ENCODE measurements at places on chromosomes 5 and 9.

GRCh38 chr9:129194221-129194620 is 16.2 kb upstream of the IER5L start:
- DNase-seq, result no peak

DNA sequence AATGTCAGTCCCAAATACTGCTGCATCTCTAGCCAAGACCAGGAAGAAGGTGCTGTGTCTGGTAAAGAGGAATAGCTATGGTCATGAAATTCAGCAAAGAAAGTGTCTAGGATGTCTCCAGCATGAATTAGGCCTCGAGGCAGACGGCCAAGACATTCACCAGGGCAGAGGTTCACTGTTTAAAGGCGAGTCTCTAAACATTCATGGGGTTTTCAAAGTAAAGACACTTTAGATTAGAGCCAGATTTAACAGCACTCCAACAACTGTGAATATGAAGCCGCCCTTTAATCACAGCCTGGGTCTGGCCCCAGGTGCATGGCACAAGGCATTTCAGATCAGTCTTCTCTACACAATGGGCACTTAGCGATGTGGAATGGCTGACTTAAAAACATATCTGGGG is 95.0 kb downstream of the ANKH start:
- peak; percentile 41 for DNase-seq

DNA sequence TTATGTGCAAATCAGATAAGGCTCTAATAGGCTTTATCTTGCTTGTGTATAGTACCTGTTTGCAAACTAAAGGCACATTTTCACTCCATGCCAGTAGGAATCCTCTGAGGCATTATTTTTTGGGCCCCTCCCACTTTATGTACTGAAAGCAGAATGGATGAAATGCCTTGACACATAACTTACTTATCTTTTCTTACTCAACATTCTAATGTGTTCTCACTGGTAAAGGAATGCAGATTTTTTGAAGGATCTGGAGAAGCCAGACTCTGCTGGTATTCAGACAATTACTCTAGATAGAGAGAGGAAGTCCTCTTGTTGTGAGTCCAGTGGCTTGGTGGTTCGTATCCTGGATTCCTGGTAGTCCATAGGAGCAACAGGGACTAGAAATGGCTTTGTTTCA is 336.7 kb downstream of the CCDC171 start:
- no peak for DNase-seq

- no peak for DNase-seq
Measured at GRCh38 chr5:172185096-172185461, 2.9 kb downstream of the STK10 start.

- DNase-seq, result no peak
Measured at GRCh38 chr9:104969116-104969515, 41.2 kb upstream of the ABCA1 start.

GRCh38 chr9:98879963-98880310 is 63.8 kb upstream of the COL15A1 start:
- DNase-seq, result no peak

GRCh38 chr5:60223342-60223741 is 329.8 kb upstream of the PDE4D start:
- DNase-seq, result no peak

DNA sequence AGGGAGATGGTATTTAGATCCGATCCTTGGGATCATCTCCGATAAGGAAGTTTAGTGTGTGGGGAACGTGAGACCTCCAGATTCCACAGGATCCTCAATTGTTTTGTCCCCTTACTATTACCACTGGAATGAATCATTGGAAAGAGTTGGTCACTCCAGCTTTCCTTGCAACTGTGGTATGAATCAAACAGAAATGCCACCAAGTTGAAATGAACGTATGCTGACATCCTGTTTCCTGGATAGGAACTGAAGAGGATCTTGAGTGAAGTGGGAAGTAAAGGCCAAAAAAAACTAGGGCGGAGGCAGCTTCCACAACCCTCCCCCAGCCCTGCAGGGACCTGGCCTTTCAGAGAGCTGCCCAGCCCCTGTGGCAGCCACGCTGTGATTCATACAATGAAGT is 23.9 kb downstream of the IRX1 start:
- DNase-seq, result no peak

DNA sequence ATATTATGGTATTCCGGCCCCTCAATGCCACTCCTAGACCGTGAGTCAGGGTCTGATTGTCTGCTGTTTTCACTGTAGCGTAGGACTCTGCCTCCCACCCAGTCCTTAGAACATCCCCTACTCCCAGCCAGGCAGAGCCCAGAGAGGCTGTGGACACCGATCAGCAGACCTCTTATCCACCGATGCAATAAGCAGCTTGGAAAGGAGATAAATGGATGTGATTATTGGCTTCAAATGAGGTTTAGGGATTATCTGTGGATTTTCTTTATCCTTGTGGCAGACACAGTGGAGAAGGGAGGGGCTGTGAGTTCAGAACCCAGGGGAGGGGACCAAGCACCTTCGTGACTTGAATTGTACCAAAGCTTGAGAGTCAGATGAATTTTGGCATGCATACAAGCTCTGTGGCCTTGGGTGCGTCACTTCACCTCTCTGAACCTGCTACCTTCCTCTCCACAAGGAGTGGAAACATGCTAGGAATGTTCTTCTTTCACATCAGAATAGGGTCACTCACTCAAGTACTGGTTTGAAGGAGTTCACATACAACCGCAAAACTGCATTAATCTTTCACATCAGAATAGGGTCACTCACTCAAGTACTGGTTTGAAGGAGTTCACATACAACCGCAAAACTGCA is 83.1 kb upstream of the CPLX2 start:
- DNase-seq, result no peak

GRCh38 chr5:54645882-54646355 is 128.4 kb downstream of the SNX18 start:
- DNase-seq, result no peak

DNA sequence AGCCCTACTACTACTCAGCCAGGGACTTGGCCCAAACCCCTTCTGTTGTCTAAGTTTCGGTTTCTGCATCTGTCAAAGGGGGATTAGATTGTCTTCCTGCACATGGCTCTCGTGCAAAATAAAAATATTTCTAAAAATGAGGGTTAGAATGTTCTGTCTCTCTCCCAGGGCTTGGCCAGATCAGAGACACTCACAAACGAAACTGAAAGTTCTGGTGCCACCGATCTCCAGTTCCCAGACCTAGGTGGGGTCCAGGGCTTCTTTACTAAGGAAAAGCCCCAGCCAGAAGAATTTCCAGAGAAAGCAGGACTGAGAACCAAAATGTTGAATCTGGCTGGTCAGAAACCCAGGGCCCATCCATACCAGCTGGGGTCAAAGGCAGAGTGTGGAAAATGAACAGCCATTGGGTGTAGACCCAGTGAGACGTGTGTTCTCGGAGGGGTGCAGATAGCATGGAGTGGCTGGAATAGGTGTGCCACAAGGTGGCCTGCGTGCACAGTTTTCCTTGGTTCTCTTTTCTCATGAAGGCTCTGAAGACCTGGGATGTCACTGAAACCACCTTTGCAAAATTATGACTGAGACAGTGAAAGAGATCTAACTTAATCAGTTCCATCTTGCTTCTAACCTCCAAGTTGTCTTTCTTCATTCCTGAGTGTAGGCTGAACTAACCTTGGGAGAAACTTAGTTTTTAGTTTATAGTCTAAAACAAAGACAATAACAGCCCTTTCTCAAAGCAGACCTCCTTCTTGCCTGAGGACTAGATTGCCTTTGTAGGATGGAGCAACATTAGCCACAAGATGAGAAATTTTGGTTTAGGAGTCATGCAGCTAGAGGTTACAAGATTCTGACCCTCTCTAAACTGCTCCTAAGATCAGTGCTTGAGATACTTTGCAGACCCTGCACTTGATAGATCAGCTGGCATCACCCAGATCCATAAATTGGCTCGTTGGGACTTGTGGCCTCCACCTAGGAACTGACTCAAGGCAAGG is 2.3 kb upstream of the SLC23A1 start:
- peak; percentile 51 for DNase-seq

DNA sequence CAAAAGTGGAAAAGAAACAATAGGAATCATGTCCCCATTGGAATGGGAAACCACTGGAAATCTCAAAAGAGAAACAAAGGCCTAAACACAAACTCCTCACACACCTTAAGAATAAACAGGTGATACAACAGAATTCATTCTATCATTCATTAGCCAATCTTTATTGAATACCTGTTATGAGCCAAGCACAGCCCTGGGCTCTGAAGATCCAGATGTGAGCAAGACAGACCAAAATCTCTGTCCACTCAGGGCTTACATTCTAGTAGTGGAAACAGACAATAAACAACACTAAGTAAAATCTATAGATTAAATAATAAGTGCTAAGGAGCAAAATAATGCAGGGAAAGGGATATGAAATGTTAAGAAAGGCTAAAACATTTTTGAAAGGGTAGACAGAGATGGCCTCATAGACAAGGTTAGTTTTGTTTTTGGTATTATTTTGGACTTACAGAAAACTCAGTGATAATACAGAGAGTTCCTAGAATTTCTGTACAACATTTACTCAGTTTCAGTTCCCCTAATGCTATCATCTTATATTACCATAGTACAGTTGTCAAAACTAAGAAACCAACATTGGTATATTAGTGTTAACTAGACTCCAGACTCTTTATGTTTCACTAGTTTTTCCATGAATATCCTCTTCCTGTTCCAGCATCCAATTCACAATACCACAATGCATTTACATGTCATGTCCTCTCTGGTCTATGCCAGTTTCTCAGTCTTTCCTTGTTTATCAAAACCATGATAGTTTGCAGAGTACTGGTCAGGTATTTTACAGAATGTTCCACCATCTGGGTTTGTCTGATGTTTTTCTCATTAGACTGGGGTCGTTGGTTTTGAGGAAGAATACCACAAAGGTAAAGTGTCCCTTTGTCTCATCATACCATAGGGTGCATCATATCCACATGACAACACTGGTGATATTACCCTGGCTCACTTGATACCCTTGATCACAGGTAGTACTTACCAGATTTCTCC is 103.7 kb downstream of the SIL1 start:
- DNase-seq, result no peak

DNA sequence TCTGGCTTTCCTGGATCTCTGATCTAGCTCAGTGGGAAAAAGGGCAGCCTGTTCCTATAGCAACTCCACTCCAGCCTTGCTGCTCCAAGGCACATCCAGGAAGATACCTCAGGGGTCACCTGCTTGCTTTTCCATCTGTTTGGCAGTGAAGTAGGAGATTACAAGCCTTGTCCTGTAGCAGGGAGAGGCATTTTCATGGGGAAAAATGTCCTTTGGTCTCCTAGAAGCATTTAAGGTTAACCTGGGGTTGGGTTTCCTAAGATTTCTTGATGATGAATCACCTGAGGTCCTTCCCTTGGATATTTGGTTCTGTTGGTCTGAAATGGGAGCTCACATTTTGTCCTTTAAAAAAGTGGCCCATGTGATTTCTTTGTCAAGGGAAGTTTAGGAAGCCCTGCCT is 1.5 kb upstream of the TMEM174 start:
- DNase-seq, result no peak

DNA sequence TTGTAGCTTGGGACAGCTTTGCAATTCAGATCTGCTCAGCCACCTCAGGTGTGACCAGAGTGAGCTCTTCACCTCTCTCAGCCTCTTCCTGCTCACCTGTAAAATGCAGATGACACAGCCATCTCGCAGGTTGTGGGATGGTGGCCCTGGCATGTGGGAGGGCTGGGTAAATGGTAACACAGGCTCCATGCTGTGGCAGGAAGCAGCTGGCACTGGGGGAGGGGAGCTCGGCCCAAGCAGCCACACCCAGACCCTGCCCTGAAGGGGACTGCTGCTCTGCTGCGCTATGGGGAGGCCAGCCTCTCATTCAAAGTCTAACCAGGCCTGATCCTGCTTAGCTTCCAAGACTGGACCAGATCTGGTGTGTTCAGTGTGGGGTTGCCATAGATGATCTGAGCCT is 24.1 kb downstream of the PHF2 start:
- peak; percentile 69 for DNase-seq
